ENCODE measurements at places on chromosomes 1 and 21. TPM values are rescaled to one million over a fixed set of nuclear protein-coding genes. Genes with fewer than 3 reads are reported as not detected.

The FCRL1 gene
- under 0.01 TPM for total RNA-seq

The MTMR11 gene
- total RNA-seq, result 6.8 TPM

The CHI3L2 gene
- 1.0 TPM for total RNA-seq

The GJA5 gene
- 13.0 TPM for total RNA-seq

The GABRD gene
- total RNA-seq, result under 0.01 TPM

The ACTN2 gene
- total RNA-seq, result 660 TPM

The KIF26B gene
- 0.52 TPM for total RNA-seq
